Activated CD4-positive, CD25-positive, alpha-beta regulatory T cell treated with anti-CD3 and anti-CD28 coated beads, Interleukin-2, amount 50 U/mL, for 72 hours (primary cell): ENCODE measurements at places on chromosomes 5 and 9.
A peak's percentile ranks its signal among the peaks of the same experiment; 100 is the strongest.

DNA sequence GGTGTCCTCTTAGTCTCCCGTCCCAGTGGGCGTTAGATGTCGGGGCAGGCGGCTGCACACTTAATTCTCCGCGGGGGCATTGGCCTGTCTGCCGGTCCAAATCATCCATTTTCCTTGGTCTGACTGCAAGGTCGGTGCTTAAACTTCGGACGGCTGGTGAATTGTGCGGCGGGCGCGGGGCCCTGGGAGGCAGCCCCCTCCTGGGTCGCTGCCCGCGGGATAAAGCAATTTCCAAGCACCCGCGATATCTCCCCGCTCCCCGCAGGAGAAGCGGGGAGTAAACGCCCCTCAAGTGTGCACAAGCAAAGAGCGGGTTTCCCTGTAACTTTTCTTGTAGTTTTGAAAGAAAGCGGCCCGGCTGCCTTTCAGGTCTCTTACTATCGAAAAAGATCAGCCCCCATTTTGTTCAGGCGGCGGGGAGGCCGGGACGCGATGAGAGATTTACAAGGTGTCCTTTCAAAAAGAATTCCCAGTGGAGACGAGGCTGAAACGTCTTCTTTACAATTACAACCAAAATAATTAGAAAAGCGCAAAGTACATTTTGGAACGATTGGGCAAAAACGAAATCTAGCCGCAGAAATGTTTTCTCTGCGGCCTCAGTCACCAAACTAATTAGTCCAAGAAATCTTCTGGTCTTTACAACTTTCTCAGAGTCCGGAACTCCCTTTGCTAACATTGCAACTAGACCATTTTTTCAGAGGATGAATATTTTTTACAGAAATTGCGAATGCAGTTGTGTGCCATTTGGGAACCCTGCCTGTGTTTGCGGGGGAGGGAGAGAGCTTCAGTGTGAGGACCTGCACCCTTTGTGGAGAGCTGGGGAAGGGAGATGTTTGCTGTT is 1.8 kb downstream of the IRX1 start:
- no peak for DNase-seq

DNA sequence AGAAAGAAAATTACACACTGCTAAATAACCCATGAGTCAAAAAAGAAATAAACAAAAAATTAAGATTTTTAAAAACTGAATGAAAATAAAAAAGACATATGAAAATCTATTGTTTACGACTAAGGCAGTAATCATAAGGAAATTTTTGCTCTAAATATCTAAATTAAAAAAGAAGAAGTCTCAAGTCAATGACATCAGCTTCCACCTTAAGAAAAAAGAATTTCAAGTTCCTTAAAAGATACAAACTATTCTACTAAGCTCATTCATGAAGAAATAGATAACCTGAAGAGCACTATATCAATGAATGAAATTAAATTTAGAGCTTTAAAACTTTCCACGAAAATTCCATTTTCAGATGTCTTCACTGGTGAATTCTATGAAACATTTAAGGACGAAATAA is 15.7 kb upstream of the STARD4 start:
- DNase-seq = no peak

GRCh38 chr9:27945386-27945785 is 372.1 kb upstream of the C9orf72 start:
- DNase-seq = no peak

- DNase-seq = no peak
Observed at GRCh38 chr9:110021891-110022290, 186.1 kb downstream of the C9orf152 start.

DNA sequence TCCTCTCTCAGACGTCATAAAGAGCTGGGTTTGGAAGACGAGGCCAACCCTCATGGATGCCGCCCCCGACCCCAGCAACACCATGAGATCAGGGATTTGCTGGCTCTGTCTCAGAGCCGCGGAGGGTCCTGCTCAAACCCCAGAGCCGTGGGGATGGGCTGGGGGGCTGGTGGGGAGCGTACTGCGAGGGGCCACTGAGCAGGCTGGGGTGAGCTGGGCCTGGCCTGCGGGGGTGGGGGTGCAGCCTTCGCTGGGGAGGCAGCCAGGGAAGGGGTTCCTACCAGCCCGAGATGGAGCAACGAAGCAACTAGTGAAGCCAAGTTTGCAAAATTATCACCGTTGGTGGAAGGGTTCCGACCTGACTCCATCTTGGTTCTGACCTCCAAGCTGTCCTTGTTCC is 5.1 kb upstream of the SLC12A7 start:
- DNase-seq = no peak

GRCh38 chr9:79131824-79132377 is 439.9 kb upstream of the TLE4 start:
- DNase-seq = no peak

DNA sequence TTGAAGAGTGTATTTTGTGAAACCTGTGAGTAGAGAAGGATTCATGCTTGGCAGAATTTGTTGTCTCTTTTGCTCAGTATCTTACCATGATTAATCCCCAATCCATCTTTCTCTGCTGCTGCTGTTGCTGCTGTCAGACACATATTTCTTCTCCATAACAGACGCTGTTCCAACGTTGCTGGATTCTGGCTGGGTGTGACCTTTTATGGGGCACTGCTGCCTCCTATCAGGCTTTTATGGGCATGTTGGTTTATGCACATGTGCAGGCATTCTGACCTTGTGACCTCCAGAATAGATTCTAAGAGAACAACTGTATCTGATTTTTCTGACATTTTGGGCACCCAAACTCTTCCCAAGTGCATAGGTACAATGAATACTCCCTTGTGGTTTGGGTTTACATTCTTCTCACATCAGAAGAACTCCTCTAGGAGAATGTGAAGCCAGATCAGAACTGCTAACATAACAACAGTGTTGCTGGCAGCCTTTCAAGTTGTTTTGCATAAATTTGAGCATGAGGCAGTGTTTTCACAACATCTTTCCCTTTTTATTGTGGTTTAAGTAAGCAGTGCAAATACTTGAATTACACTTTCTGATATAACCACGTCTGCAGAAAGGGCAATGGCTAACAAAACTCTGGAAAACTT is 9.2 kb upstream of the ISL1 start:
- no peak for DNase-seq

GRCh38 chr9:124040935-124041816 is 29.6 kb downstream of the LHX2 start:
- DNase-seq = peak; percentile 69

DNA sequence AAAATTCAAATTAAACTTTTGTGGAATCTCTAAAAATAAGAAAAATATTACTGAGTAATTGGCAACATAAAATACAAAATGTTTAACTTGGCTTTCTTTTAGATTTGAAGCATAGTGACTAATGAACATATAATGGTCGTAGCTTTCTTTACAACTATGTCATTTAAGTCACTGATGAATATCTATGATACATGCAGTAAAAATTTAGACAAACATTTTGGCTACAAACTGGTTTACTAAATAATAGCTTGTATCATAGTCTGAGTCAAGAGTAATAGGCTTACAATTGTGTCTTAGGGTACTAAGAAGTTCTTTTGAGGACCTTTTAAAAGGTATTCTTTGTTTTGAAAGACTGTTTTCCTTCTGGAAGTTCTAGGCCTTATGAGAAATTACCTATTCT is 2.0 kb upstream of the APC start:
- DNase-seq = no peak

- no peak for DNase-seq
Observed at GRCh38 chr5:65197531-65198455, 283.9 kb downstream of the ADAMTS6 start.

- no peak for DNase-seq
Observed at GRCh38 chr9:37496020-37496419, 10.3 kb downstream of the POLR1E start.

DNA sequence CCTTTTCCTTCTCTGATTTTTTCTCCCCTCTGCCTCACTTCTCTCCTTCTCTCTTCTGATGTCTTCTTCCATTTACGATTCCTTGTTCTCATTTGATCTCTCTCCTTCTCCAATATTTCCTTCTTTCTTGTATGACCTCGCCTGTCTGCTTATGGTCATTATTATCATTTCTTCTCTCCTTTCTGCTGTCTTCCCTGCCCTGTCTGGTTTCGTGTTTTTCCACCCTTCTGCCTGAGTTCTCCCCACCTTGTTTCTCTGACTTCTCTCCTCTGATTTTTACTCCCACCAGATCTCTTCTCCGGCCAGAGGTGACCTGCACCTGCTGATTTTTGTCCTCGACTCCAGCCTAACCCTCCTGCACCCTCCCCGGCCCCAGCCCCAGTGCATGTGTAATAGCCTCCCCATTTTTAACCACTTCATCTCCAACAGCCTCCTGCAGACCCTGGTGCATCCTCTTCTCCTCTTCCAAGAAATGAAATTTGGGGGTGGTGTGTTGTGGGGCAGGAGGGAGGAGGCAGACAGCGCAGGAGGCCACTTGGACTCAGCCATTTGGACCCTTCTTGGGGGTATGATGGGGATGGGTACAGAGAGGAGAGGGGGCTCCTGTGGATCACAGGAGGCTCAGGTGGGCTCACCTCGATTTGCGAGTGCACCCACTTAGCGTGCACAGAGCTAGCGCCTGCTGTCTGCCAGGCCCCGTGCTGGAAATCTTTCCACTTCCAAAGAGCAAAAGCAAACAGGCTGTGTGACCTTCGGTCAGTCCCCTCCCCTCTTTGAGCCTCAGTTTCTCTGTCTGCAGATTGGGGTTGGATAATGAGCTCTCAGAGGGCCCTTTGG is 32.5 kb downstream of the GSN start:
- DNase-seq = no peak

GRCh38 chr9:113416149-113416721 is 5.7 kb downstream of the C9orf43 start:
- DNase-seq = no peak

DNA sequence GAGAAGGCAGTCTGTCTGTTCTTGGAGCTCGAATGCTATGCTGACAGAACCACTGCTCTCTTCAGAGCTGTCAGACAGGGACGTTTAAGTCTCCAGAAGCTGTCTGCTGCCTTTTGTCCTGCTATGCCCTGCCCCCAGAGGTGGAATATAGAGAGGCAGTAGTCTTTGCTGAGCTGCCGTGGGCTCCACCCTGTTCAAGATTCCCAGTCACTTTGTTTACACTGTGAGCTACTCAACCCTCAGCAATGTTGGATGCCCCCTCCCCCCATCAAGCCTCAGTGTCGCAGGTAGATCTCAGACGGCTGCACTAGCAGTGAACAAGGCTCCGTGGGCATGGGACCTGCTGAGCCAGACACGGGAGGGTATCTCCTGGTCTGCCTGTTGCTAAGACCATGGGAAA is 344.2 kb downstream of the TMEM161B start:
- DNase-seq = no peak

GRCh38 chr9:136403538-136403914 is 3.6 kb upstream of the SNAPC4 start:
- peak; percentile 68 for DNase-seq

DNA sequence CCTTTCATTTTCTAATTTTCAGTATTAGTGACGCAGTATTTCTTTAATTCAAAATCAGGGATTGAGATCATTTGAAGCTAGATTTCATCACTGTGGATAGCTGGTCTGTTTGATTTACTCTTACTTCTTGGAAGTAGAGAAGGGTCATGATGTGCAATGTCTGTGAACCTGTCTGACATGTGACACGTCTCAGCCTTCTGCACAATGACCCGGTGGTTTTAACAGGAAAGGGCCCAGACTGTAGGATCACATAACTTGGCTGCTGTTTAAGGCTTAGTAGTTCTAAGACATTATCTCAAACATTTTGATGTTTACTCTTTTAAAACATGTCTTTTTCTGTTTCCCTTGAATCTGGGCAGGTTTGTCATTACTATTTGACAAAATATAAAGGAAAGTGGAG is 823.3 kb upstream of the NUDT12 start:
- no peak for DNase-seq

GRCh38 chr5:124550731-124551130 is 195.7 kb downstream of the ZNF608 start:
- DNase-seq = no peak

- no peak for DNase-seq
Observed at GRCh38 chr9:112925058-112925641, 34.5 kb upstream of the SLC46A2 start.

DNA sequence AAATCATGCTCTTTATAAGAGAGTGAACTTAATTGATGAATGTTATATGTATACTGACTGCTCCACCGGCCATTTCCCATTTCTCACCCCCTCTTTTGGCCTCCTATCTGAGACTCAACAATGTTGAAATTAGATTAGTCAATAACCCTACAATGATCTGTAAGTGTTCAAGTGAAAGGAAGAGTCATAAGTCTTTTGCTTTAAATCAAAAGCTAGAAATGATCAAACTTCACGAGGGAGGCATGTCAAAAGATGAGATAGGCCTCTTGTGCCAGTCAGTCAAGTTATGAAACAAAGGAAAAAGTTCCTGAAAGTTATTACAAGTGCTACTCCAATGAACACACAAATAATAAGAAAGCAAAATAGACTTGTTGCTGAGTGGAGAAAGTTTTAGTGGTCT is 83.1 kb downstream of the NLN start:
- DNase-seq = no peak

- no peak for DNase-seq
Observed at GRCh38 chr9:123741214-123741613, 188.7 kb downstream of the DENND1A start.

DNA sequence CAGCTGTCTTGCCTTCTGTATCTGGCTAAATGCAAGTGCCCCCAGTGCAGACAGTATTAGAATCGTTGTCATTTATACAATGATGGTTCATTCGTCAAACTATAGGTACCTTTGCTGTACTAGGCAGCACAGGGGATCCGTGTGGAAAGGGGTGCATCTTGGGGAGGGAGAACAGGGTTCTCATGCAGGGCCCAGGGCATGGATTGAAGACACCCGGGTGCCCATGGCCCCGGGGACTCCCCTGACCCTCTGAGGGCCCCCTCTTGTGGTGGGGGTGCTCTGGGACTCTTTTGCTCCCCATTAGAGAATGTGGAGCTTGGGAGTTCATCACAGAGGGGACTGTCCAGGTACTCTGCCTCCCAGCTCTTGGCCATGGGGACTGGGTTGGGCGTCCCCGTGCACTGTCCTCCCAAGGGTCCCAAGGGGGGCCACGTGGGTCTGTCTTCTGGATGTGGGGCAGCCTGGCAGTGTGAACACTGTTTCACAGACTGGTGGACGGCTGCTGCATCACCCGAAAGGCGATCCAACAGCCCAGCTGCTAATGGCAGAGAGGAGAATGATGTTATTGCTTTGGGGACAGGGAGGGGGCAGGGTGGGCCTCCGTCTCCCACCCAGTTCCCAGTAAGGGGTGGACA is 36.9 kb upstream of the RXRA start:
- DNase-seq = no peak

DNA sequence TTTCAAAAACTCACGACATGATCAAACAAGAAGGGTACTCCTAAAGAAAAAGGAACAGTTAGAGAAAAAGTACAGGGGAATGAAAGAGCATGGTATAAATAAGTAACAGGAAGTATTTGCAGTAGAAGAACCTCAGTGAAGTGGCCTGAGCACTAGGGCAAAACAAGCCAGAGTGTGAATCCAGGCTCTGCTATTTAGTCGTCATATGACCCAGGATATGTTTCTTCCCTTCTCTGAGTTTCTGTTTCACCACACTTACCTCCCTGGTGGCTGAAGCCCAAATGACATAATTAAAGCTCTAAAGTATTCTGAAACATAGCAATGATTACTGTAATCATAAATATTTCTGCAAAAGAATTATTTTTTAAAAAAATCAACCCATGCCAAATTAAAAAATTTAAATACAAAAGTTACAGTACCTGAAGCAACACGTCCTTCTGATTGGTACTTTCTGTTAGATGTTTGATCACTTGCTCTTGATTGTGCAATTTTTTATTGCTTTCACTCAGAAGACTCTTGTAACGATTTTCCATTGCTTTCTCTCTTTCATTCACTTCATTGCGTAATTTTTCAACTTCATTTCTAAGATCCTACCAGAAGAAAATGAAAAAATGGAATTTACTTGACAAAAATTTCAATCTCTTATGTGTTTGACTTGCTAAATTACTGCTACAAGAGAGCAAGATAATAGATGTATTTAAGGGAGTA is 88.9 kb downstream of the CDK5RAP2 start:
- DNase-seq = no peak
